ENCODE measurements at places on chromosomes 13 and 19.

GRCh38 chr13:40271931-40272775 lies 394.3 kb downstream of the FOXO1 start:
- peak; percentile 79 for DNase-seq

DNA sequence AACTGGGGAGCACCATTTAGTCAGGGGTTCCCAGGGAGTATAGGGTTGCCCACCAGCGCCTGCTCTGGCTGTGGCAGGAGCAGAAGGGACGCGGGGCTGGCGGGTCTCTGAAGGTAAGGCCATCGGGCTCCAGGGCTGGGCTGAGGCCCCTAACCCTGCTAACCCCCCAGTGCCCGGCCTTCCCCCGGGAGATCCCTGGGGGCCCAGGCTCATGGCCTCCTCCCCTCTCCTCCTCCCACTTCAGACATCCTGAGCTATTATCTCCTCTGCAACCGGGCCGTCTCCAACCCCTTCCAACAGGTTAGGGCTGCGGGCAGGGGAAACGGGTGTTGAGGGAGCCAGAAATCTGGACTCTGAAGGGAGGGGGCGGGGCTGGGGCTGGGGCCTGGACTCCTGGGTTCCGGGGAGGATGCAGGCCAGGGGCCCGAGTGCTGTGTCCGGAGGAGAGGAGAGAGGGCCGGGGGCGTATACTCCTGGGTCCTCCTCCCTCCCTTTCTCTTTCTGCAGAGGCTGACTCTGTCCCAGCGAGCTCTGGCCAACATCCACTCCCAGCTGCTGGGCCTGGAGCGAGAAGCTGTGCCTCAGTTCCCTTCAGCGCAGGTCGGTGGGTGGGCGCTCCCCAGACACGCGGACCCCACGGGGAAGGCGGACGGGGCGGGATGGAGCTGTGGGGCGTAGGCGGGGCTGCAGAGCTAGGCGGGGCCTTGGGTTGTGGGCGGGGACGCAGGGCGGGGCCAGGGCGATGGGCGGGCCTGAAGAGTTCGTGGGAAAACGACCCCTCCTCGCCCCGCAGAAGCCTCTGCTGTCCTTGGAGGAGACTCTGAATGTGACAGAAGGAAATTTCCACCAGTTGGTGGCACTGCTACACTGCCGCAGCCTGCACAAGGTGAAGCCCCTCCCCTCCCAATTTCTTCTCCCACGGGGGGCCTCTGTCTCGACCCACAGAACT lies 15.3 kb downstream of the TTYH1 start:
- peak; percentile 56 for DNase-seq

DNA sequence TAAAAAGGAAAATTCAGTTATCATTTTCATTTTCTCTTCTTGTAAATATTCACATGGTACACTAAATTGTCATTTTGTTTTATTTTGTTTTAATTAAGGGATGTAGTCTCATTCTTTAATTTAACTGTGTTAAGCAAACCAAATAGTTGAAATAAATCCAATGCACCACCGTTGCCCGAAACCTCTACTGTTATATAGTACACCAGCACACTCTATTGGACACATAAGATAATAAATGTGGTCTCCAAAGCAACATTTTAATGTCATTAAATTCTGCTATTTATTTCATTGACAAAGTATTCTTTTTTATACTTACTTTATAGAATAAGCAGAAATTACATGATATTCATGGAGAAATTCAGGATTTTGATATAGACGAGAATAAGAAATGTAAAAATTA lies 156.4 kb upstream of the FREM2 start:
- peak; percentile 34 for DNase-seq

DNA sequence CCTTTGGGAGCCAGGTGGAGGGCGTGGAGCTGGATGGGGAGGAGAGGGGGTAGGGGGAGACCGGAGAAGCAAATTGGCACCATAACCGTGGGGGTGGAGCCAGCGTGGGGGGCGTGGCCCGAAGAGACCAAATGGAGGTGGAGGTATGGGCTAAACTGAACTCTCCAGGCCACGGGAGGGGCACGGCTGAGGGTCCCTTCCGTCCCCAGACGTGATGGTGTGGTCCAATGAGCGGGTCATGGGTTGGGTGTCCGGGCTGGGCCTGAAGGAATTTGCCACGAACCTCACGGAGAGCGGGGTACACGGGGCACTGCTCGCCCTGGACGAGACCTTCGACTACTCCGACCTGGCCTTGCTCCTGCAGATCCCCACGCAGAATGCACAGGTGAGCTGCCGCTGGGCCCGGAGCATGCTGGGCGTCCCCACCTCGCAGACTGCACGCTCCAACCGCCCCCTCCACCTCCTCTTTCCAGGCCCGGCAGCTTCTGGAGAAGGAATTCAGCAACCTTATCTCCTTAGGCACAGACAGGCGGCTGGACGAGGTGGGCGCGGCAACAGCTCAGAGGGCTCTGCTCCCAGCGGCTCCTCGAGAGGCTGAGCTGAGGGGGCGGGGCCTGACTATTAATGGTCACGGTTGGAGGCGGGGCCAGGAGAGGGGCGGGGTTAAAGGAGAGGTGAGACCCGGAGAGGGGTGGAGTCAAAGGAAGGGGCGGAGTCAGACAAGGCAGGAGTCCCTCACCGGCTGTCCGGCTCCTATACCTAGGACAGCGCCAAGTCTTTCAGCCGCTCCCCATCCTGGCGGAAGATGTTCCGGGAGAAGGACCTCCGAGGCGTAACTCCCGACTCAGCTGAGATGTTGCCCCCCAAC lies 6.2 kb downstream of the HRC start:
- DNase-seq = peak; percentile 96

GRCh38 chr19:19502808-19503602 lies 12.3 kb downstream of the TSSK6 start:
- no peak for DNase-seq

DNA sequence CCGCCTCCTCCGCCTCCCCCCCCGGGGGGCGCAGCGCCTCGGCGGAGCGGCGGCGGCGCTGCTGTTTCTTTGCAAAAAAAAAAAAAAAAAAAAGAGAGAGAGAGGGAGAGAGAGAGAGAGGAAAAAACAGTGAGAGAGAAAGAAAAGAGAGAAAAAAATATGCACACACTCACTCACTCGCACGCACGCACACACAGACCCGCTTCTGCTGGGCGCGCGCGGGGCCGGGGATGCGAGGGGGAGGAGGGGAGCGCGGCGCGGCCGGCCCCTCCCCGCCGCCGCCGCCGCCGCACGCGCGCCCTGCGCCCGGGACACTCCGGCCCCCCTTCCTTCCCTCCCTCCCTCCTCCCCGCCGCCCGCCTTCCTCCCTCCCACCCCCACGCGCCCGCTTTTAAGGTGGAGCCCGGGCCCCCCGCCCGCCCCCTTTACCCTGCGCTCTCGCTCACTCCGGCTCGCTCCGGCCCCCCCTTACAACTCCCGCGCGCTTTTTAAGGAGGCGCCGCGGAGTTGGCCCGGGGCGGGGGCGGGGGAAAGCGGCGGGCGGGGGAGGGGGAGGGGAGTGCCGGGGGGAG lies at the start of gene SAMD1:
Gene SAMD1 (minus strand): TSS at position 243 of the 572 bp plus-strand sequence.
- DNase-seq = peak; percentile 89

GRCh38 chr19:41882568-41883462 lies at the start of gene ARHGEF1:
ARHGEF1 (plus strand) TSS chr19:41883184; CDS start chr19:41888083, 4,899 bp downstream.
- peak; percentile 53 for DNase-seq

- DNase-seq = no peak
These were observed 52.0 kb downstream of the COL4A1 start for GRCh38 chr13:110254751-110255553.

DNA sequence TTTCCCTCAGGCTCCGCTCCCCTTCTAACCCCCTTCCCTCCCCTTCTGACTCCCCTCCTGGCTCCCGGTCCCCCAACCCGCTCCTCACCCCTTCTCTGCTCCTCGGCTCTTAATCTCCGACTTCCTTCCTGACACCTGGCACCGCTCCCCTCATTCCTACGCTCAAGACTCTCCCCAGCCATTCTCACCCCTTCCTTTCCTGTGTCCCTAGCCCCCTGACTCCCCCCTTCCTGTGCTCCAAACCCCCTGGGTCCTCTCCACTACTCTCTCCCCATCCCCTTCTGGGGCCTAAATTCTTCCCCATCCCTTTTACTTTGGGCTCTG lies 658 bp downstream of the CLPP start:
- DNase-seq = peak; percentile 5

DNA sequence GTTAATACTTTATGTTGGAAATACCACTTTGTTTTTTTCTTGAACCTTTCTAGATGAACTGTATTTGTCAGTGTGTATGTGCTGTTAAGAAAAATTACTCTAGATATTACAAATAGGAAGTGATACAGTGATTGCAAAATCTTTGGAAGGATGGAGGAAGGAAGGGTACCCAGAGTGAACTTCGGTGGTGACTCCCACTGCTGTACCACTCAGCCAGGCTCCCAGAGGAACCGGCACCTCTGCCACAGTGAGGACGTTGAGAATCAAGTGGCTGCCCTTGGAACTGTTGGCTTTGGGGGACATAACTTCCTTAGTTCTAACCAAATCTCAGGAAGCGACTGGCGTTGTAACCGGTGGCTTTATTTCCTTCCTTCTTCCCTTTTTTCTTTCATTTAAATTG lies 184.7 kb downstream of the PCCA start:
- no peak for DNase-seq

DNA sequence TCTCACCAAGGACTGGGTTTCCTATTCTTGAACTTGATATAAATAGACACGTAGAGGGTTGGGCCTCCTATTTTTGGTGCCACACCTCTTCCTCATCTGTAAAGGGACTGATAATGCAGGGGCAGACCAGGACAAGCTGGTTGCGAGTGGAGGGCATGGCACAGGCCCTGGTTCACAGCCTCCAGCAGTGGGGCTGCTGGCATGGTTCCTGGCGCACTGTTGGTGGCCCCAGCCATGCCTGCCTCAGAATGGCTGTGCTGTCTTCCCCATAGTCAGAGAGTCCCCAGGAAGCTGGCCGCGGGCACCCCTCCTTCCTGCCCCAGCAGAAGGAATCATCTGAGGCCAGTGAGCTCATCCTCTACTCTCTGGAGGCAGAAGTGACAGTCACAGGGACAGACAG lies 10.5 kb upstream of the OVOL3 start:
- no peak for DNase-seq

DNA sequence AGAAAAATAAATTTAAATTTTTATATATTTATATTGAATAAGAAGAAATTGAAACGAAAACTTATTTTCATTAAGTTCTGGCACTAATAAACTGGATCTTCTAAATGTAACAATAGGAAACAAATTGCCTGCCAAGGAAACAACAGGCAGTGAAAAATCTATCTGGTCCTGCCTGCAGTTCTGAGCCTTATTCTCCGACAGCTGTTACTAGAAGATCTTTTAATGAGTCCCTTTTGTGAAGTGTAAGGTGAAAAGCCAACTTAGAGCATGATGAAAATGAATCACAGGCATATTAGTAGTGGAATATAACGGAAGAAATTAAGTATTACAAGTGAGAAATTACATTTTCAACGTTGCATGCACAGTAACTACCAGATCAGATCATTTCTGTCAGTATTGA lies 1002.7 kb upstream of the PCDH20 start:
- DNase-seq = no peak

DNA sequence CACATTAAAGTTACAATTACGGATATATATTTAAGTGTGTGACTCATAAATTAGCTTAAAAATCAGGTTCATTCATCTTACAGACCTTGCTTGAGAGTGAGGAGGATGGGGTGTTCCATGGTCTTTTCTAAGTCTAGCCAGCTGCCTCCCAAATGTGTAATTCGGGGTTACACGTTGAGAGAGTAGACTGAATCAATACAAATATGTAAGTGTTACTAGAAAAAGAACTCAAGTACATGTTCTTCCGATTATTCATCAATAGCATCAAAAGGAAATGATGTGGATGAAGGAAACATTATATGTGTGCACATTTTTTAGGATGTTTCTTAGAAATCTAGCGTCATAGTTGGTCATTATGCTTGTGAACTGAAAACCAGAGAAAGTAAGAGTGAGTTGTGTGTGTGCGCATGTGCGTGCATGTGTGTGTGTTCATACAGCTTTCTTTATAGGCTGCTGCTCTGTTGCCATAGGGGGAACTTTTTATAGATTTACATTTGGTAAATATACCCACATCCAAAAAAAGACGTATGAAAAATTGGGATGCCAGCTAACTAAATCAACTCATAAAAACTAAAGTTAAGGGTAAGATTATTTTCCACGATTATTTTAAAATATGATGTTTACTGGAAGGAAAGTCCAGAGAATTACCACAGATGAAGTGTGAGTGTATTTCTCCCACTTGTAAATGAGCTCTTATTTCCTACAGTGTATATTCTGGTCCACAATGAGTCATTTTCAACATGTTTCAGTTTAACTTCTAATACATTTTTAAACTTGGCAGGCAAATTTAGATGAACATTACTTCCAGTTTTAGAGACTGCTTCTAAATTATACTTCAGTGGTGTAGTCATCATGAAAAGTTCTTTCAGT lies 82.4 kb downstream of the PIBF1 start:
- DNase-seq = peak; percentile 45

GRCh38 chr19:53813996-53814395 lies 10.1 kb downstream of the NLRP12 start:
- peak; percentile 59 for DNase-seq

DNA sequence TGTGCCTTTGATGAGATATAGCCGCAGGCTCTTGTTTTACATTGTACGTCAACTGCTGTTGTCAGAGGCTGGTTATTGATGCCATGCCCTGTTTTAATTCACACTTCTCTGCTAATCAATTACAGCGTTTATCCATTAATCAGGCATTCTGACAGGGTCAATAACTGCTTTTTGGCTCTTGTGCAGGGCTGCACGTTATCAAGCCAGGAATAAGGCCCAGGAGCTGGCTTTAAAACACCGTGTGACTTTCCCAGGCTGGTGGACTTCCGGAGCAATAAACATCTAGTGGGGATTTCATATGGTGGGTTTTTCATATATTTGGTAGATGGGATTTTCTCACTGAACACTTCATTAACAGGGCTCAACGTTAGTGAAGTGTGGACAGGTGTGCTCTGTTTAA lies 221.7 kb downstream of the TM9SF2 start:
- no peak for DNase-seq

GRCh38 chr13:97242755-97243497 lies 20.8 kb downstream of the MBNL2 start:
- DNase-seq = no peak

DNA sequence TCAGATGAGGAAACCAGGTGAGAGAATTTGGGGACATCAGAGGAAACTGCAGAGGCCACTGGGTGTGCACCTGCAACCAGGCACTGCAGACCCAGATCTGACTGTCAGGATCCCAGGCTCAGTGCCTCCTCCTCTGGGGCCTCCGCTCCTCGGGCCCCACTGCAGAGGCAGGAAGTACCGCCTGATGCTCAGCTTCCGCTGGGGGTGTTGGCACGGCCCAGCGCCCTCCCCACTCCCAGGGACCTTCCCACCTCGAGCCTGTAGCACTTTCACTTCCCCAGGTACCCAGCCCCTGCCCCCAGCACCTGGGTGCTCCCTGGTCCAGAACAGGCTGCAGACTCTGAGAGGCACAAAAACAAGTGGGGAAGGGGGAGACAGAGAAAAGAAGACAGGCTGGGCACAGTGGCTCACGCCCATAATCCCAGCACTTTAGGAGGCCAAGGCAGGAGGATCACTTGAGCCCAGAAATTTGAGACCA lies 1.4 kb upstream of the CD37 start:
- no peak for DNase-seq

- no peak for DNase-seq
These were observed 15.6 kb upstream of the HMGB1 start for GRCh38 chr13:30481241-30481760.

- no peak for DNase-seq
These were observed 23.8 kb downstream of the DEDD2 start for GRCh38 chr19:42193706-42194105.

- peak; percentile 62 for DNase-seq
These were observed 24.5 kb downstream of the TEX101 start for GRCh38 chr19:43439032-43439708.

- no peak for DNase-seq
These were observed 5.3 kb downstream of the ZNF296 start for GRCh38 chr19:45070861-45071544.

GRCh38 chr13:71117920-71118319 lies 749.1 kb downstream of the DACH1 start:
- DNase-seq = no peak

Measured in AG08395 (cell line).